Stimulated activated CD4-positive, alpha-beta T cell treated with anti-CD3 and anti-CD28 coated beads, Interleukin-12 subunit alpha, Interleukin-12 subunit beta, amount 100 ng/mL, for 48 hours (primary cell): ENCODE measurements at places on chromosomes 6 and 20.

- DNase-seq = no peak
Measured at GRCh38 chr20:44135012-44135412, 52.0 kb downstream of the JPH2 start.

DNA sequence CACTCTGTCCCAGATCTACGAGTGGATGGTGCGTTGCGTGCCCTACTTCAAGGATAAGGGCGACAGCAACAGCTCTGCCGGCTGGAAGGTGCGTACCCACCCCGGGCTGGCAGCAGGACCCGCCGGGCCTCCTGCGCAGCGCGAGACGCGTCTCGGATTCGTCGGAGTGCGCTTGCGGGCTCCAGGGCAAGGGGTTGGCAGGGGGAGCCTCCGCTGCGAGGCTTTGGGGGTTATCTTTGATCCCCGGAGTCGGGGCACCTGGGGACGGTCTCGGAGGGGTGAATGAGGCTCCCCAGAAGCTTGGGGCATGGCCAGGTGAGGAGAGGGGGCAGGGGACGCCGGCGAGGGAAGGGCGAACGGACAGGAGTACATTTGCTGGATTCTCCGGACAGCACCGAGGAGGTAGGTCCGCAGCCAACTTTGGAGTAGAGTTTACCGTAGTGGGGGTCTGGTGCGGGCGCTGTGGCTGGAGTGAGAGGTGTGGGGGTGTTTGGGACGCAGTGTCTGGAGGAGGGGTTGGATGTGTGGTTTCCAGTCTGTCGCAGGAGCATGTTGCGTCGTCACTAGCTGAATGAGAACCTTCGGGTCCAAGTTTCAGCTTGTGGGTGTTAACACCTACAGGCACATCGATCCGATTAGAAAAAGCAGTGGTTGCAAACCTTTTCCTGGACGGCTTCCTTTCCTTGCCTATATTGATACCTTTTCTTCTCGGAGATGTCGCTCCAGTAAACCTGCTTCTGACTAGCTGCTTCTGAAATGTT, 1.2 kb downstream of the FOXO3 start:
- DNase-seq = no peak

DNA sequence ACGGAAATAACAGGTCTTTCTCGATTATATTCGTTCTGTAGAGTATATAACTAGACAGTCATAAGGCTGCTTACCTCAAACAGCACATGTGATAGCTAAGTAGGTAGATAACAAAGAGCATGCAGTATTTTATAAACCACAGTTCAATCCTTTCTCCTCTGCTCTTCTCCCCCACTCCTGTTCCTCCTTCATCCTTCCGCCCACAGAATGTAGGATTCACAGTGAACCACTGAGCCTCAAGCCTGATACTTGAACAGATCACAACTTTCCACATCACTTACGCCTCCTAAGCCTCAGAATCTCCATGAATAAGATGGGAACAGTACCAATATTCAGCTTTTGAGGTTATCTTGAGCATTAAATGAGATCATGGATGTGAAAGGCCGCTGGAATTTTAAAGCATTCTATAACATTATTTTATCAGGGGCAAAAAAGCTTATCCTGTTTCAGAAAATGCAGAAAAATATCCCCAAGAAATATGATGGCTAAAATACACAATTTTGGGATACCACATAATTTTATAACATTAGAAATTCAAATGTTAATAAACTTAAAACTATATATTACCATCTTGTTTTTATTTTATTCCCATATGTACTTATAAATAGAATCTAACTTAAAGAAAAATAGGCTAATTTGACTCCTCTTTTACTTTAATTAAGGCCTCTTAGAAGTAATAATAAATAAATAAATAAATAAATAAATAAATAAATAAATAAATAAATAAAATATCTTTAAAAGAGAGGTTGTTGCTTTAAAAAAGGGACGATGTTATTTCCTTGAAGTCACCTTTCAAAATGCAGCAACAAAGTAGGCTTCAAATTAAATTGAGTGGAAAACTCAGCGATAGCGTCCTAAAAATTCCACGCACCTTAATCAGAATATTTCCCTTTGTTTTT, 33.4 kb downstream of the MTFR2 start:
- no peak for DNase-seq

GRCh38 chr6:144574796-144575195, 289.7 kb downstream of the UTRN start:
- DNase-seq = no peak

DNA sequence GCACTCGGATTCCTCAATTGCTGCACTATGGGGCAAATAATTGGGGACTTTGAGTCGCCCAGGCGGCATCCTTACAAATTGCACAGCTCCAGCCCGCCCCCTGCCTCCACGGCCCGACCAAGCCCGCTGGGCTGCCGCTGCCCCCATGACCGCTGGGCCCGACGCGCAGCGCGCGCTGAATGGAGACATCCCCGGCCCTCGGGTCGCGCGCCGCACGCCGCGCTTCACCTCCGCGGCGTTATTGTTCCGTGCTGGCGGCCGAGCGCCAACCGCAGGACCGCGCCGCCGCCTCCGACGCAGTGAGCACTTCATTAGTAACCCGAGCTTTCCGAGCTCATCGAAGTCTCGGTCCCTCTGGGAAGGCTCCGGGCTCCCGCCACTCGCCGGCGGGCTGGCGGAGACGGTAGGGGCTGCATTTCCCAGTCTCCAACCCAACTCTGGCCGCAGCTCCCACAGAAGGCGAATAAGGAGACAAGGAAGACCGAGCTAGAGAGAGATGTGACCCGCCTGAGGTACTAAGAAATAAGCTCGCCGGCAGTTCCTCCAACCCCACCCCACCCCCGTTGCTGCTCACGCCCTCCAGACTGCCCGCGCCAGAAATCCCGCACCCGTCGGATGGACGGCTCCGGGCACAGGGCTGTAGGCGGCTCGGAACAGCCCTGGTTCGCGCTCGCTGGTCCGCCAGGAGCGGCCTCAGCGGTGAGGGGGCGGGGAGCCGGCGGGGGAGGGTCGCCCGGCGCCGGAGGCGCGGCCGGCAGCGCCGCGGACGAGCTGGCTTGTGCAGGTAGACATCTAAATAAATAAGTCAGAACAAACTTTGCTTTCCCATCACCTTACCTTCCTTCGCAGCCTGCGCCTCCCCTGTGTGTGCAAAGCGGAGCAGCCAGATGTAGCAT, 703 bp downstream of the EPHA7 start:
- DNase-seq = no peak

- no peak for DNase-seq
Measured at GRCh38 chr6:70725817-70726415, 58.2 kb downstream of the SMAP1 start.

GRCh38 chr20:3933218-3933617, 44.0 kb downstream of the PANK2 start:
- no peak for DNase-seq

DNA sequence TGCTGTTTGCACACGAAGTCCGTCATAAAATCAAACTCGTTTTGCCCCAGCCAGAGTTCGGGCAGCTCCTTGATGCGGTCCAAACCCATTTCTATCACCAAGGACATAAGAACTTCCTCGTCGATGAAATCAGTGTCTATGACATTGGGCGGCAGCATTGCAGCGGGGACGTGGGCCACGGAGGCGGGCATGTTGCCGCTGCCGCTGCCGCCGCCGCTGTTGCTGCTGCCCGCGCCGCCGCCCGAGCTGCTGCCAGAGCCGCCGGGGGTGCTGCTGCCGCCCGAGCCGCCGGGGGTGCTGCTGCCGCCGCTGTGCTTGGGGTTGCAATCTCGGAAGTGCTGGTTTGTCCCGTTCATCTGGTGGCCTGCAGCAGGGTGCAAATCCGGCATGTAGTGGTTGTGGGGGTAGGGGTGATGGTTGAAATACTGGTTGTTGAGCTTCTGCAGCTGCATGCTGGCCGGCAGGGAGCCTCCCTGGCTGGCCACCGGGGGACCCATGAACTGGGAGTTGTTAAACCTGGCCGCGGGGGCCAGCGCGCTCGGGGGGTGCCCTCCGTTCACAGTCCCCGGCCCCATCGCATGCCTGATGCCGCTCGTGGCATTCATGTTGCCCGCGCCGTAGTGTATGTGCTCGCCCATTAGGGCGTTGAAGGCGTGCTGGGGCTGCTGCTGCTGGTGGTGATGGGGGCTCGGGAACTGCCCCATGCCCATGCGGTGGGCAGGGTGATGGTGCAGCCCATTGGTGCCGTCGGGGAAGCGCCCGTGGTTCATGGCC, 1.1 kb downstream of the CITED2 start:
- DNase-seq = peak; percentile 62

GRCh38 chr6:170445487-170445886, 107.6 kb downstream of the PSMB1 start:
- DNase-seq = no peak

DNA sequence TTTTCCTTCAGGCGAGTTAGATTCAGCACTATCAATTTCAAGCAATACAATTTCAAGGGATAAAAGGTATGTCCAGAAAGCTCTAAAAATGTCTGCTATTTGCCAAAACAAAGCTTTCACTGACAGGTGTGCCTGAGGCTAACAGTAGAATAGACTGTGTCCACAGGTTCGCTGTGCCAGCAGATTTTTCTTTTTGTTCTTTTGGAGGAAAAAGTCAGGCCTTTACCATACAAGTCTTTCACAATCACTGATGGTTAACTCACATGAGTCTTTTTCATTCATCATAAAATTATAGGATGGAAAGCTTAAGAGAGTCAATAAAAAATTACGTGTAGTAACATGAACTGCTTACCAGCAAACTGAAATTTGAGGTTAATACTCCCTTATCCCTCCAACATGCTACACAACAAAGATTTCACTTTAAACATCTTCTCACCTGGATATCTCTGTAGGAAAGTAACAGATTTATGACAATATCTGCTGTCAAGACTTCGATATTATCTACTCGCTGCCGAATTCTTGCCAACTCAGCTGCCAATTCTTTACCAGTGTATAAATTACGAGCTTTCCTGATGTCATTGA, 95.4 kb downstream of the MAP3K5 start:
- DNase-seq = no peak

DNA sequence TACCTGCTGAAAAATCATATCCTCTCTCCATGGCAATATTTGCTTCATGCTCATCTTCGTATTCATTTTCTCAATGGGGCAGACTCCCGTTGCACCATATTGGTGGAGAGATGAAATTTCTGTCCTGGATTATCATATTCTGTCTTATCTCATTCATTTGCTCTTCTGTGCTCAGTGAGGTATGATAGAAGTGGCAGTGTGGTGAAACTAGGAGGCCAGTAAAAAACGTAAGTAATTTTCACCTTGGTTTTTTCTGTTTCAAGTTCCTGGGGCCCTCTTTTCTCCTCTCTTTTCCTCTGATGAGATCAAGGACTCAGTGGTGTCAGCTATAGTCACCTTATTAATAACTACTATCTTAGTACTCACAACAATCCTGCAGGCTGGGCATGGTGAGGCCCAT, 182.5 kb upstream of the HDAC2 start:
- no peak for DNase-seq

GRCh38 chr6:127471379-127472255, 12.4 kb upstream of the KIAA0408 start:
- no peak for DNase-seq

DNA sequence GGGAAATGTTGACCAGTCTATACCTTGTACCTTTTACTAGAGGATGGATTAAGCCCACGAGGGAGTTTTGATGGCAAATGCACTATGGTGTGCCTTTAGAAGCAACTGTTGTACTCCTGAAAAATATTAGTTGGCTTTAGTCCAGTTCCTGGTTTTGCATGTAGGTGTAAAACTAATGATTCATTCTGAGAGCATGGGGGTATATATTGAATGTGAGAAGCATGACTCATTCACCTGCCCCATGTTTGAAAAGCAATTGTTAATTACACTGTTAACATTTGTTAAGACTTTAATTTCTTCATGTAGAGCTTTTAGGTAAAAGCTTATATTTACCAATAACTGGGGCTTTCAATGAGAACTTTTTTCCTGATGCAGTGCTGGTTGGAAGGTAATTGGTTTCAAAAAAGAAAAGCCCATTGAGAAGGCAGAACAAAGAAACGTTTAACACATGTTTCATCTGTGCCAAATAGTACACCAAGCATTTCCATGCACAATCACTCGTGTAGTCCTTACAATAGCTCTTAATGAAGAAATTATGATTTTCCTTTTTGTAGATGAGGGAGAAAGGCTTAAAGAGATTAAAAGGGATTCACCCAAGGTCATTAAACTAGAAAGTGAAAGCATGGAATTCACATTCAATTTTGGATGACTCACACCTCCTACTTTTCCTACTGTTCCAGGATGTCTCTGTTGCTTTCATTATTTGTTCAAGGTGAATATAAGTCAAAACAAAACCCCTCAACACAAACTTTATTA, 134.1 kb downstream of the CCDC170 start:
- DNase-seq = no peak

DNA sequence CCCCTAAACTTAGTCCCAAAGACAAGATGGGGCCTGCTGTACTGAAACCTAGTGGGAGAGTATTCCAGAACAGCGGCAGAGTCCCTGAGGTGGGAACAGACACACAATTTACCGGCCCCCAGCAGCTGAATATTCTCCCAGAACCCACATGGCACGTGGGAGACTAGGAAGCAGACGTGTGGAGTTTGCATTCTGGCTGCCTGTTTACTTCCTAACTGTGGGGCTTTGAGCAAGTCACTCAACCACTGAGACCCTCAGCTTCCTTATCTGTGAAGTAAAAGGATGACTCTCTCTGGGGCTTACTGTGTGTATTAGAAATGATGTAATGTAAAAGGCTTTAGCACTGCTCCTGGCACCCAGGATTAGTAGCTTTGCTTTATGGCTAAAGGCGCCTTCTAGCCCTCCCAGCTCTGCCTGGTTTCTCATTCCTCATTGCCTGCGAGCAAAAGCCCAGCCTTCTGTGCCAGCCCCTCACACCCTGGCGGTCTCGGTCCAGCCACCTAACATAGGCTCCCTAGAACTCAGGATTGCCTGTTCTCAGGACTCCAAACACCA, 353.1 kb downstream of the CDC5L start:
- DNase-seq = no peak

- no peak for DNase-seq
Measured at GRCh38 chr6:89944181-89944755, 50.0 kb downstream of the GJA10 start.

GRCh38 chr6:143621876-143622605, 55.7 kb upstream of the PHACTR2 start:
- DNase-seq = no peak

GRCh38 chr6:82955841-82956240, 109.8 kb downstream of the UBE3D start:
- DNase-seq = no peak

GRCh38 chr6:140980265-140980887, 1152.3 kb upstream of the GJE1 start:
- no peak for DNase-seq

GRCh38 chr6:166836785-166837718, 119.3 kb downstream of the RNASET2 start:
- DNase-seq = no peak

GRCh38 chr20:8860011-8860495, 208.8 kb upstream of the PLCB4 start:
- no peak for DNase-seq

GRCh38 chr6:105272786-105273185, 93.0 kb upstream of the POPDC3 start:
- no peak for DNase-seq

DNA sequence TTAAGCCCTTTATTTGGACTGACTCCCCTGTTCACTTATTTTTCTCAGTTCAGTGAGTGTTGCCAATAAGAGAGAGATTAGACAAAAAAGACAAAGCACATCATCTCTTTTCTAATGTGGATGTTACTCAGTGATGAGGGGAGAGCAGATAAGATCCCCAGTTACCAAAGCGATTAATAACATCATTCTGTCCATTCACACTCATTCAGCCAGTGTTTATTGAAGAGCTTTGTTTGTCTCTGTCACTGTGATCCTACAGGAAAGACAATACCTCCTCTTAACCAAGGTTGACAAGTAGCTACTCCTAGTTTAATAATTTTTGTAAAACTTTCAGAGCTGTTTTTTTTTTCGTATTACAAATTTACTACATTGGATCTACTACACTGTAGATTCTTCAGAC, 163.0 kb downstream of the EYA4 start:
- DNase-seq = no peak

- DNase-seq = no peak
Measured at GRCh38 chr6:154440422-154441043, 70.0 kb downstream of the CNKSR3 start.
